Fibroblast of lung (primary cell): ENCODE measurements at places on chromosomes 6 and 20. TPM values are rescaled to one million over a fixed set of nuclear protein-coding genes. Genes with fewer than 3 reads are reported as not detected.

Gene NKX2-2
- total RNA-seq: not detected in 2 replicates

Gene CSNK2B
- total RNA-seq: 67.2 and 70.9 TPM in 2 replicates

Gene SIRPB1
- total RNA-seq: 0.17 and 1.0 TPM in 2 replicates

DNA sequence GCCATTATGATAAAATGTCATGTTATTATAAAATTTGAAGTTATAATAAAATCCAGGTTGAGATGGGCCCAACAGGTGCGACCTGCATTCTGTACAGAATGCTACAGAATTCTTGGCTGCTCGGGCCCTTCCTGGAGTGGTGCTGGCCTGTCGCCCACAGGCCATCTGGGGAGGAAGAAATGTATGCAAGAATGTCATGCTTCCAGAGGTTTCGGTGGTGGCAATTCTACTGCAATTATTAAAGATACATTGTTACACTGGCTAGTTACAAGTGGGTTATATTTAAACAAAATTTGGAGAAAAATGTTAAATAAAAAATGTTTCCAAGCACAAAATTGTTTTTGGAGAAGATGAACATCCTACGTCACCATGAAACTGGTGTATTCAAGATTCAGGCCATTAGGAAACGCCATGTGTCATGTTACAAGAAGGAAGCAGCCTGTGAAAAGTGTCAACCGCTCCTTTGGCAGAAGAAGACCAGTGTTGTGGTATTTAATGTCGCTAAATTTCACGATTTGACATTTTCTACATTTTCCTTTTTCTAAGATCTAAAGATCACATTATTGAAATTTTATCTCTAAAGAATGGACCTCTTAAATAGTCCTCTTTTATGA lies 7.1 kb downstream of the RAMACL start:
- H3K4me3 ChIP-seq: no peak overlapping the region
- H3K27me3 ChIP-seq: no peaks in the 10 kb centered on the region
- no peak for DNase-seq
- no peak overlapping the region for H3K27ac ChIP-seq
- no peaks in the 10 kb centered on the region for H3K36me3 ChIP-seq

DNA sequence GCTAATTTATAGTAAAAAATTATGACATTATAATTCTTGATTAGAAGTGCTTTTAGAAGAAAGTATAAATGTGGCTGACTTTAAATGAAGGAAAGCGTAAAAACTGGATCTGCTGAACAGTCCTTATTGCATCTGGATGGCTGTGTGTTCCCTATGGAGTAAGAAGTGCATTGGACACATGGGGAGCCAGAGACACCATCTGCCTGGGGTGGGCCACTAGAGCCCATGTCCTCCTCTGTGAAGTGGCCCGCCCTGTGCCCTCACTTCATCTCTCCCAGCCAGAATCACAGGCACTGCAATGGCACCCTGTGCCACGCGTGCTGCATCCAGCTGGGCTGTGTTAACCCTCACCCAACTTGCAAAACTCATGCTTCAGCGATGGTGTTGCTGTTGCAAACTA lies 13.2 kb upstream of the SFT2D1 start:
- no peak overlapping the region for H3K4me3 ChIP-seq
- no peaks in the 10 kb centered on the region for H3K36me3 ChIP-seq
- peaks cover 3% of the 10 kb centered on the region for H3K27me3 ChIP-seq
- H3K4me1 ChIP-seq: no peaks in the 10 kb centered on the region
